Lower lobe of right lung (tissue), 2 donors: ENCODE measurements at places on chromosomes 7 and 10.

- peak; percentile 58 for DNase-seq
These were observed 63.0 kb downstream of the ZNF22 start for GRCh38 chr10:45063591-45064231.

GRCh38 chr7:138750901-138751464 is 46.8 kb upstream of the TMEM213 start:
- DNase-seq = no peak

DNA sequence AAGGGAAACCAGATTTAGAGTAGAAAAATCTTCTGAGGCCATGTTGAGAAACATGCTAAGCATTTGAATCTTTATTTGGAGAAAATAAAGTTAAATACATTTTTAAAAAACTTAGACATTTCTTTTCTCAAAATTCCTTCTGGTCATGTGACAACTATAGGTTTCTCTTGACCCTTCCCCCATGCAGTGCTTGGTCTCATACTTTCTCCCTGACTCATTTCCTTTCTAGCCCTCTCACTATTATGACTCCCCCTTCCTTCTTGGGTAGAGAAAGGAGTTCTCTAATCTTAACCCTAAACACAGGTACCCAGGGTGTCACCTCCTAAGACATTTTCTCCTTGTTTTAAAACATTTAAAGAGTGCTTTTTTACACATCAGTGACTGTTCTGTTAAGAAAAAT is 179.5 kb upstream of the TMEM106B start:
- DNase-seq = no peak

GRCh38 chr7:73700069-73700423 is 16.6 kb downstream of the BUD23 start:
- DNase-seq = no peak

DNA sequence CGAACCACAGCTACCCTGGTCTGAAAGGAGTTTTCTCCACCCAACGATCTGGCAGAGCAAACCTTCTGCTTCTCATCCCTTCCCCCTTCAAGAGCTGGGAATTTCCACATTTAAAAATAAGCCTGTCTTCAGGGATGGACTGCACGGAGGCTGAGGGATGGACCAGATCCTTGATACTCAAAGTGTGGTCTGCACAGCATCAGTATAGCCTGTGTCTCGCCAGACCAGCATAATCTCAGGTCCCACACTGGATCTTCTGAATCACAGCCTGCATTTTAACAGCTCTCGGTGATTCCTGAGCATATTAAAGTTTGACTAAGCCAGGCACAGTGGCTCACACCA is 7.1 kb downstream of the KCNMA1 start:
- DNase-seq = no peak

GRCh38 chr7:137687556-137688265 is 159.1 kb downstream of the DGKI start:
- no peak for DNase-seq

DNA sequence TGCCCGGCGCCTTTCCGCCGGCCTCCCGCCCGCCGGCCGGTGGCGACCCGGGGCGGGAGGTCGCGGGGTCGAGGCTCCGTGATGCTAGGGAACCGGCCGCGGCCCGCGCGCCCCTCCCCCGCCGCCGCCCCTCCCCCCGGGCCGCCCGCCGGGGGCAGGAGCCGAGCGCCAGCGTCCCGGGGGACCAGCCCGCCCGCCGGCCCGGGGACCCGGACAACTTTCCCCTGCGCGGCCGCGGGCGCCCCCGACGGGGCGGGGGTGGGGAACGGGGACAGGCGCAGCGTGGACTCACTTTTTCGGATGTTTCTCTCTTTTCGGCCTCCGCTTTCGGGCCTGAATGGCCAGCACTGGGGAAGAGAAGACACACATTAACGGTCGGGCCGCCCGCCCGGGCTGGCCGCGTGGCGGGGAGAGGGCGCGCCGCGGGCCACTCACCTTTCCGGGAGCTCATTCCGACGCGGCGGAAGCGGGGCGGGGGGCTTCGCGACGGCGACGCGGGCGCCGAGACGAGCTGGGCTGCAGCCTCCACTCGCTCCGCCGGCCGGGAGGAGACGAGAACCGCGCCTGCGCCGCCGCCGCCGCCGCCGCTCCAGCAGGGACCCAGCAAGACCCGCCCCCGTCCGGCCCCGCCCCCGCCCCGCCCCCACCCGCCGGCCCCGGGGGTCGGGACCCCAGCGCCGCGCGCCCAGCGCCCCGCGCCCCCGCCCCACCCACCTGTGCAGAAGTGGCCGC is at the start of gene SRPK2:
Gene SRPK2 (minus strand): TSS at position 566 of the 732 bp plus-strand sequence.
- peak; percentile 87 for DNase-seq

DNA sequence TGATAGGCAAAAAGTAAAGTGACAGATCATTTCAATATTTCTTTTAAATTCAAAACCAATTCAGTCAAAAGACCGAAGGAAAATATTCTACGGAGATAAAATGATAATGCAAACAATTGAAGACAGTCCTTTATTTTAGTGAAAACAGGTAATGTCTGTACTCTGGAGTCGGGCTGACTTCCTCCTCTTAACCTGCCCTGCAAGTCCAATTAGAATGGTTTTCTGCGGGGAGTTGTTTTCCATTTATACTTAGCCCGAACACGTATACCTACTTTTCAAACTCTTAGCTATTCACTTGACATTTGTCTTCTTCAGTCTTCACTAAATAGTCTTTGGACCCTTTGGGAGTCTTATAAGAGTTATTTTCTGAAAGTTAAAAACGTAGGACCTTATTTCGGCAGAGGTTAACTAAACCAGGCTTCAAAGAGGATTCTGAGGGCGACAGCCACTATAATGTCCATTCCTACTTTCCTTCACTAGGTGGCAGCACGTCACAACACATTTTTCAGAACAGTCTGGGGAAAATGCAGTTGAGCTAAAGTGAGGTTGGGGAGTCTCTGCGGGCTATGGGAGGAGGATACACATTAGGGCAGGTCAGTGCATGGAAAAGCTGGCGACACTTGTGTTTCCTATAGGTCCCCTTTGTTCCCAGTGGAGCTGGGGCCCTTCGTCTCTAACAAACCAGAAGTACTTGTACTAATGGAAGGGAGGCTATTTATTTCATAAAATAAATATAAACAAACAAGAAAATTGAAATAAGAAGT is 472.0 kb downstream of the KCNMA1 start:
- DNase-seq = no peak

DNA sequence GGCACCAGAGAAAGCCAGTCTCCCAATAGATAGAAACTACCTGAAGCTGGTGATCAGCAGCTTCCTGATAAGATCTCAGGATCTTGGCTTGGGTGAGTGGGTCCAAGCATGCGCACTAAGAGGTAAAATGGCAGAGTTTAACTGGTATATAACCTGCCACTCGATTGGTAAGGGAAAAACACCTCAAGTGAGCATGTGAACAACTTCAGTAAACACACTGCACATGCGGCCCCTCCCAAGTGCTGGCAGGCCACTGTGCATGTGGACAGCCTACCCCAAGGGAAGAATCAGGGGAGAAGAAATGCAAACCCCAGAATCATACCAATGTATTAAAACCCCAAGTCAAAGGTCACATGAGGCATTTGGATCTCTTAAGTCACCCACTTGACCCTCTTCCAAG is 17.7 kb upstream of the PON1 start:
- DNase-seq = peak; percentile 50

GRCh38 chr7:128076796-128077271 is 45.6 kb upstream of the LRRC4 start:
- peak; percentile 62 for DNase-seq

DNA sequence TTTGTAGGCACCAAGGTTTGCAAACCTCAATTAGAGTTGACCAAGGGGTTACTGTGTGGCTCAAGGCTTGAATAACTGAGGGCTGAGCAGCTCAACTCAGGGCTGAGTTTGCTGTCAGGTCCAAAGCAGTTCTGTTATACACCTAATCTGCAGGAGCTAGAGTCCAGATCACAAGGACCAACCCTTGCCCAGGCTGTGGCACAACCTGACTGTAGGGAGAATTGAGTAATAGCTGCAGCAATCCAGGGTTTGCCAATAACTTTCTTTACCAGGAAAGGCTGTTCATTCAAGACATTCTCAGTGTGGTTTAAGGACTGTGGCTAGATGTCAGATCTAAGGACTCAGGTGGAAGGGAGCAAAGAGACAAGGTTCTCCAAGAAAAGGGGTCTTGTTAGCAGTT is 115.6 kb upstream of the IMMP2L start:
- no peak for DNase-seq

DNA sequence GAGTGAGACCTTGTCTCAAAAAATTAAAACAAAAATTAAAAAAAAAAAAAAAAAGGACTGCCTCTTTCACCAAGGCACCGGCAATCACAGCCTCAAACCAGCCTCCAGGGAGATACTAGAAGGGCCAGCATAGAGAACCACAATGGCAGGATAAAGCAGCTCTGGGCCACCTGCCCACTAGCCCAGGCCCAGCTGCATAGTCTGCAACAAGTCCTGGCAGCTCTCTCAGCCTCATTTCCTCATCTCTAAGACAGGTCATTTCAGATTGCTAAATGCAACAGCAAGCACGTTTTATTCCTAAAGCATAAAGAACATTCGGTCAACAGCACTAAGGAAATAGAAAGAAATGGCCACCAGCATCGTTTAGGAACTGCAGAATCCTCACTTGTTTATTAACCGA is 28.8 kb downstream of the XPNPEP1 start:
- DNase-seq = peak; percentile 52
